Lung microvascular endothelial cell (primary cell): ENCODE measurements at places on chromosomes 1 and 21. TPM values are rescaled to one million over a fixed set of nuclear protein-coding genes. Genes with fewer than 3 reads are reported as not detected.

DNA sequence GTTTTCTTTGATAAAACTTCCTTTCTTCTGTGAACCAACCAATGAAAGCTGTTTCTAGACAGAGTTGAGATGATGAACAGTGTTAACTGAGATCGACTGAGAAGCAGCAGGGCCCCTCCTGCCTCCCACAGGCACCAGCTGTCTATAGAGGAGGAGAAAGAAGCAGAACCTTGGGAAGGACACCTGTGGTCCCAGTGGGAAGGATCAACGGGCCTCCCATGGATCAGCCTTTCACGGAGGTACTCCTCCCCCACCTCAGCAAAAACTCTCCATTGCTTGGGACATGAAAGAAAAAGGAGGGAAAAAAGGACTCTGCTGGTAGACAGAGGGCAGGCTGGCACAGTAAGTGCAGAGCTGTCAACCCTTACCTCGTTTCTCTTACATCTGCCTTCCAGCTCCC is 40.5 kb downstream of the PLPPR5 start:
- DNase-seq, result no peak

SPATA21 gene
- not detected in 2 replicates for total RNA-seq

DNA sequence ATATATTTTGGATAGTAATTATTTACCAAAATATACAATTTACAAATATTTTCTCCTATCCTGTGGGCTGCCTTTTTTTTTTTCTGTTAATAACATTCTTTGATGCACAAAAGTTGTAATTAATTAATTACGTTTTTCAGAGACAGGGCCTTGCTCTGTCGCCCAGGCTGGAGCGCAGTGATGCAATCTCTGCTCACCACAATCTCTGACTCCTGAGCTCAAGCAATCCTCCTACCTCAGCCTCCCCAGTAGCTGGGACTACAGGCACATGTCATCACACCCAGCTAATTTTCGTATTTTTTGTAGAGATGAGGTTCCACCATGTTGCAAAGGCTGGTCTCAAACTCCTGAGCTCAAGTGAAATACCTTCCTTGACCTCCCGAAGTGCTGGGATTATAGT is 21.3 kb upstream of the ZMYM4 start:
- DNase-seq, result no peak

PNRC2 gene
- total RNA-seq, result 64.9 and 69.0 TPM in 2 replicates

GRCh38 chr1:12649971-12650421 is 6.1 kb downstream of the AADACL4 start:
- DNase-seq, result no peak

DNA sequence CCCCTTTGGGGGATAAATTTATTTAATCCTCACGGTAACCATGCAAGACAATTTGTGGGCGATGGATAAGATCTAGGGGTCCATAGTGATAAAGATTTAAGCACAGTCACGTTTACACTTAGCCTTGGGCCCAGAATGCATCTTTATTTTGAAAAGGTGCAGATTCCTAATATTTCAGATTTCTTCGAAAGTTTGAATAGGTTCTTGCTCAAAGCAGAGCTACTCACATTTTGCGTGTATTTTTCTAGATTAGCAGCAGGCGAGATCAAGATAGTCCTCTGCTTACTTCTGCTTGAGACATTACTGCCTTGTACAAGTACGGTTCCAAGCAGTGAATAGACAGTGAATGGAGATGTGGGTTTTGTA is 647 bp downstream of the TSEN15 start:
- DNase-seq, result no peak
